ENCODE measurements at places on chromosomes 11 and 22.

GRCh38 chr22:22408731-22409696 lies 99.5 kb downstream of the ZNF280B start:
- no peak for DNase-seq

DNA sequence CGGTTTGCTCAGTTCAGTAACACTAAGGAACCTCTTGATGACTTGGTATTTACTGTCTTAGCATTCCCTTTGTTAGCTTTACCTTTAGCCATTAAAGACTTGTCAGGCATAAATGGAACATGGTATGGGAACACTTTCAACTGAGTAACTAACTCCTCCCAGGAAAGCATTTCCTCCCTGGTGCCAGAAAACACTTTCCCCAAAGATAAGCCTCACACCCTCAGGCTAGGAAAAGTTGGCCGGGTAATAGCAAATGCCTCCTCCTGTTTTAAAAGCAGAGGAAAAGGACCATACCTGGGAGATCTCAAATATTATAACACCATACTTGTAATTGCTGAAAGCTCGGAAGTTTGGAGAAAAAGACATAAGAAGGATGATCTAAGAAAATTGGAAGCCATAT lies 12.0 kb downstream of the KCNJ11 start:
- no peak for DNase-seq

GRCh38 chr11:18229501-18229900 lies 7.1 kb downstream of the SAA4 start:
- DNase-seq = no peak

DNA sequence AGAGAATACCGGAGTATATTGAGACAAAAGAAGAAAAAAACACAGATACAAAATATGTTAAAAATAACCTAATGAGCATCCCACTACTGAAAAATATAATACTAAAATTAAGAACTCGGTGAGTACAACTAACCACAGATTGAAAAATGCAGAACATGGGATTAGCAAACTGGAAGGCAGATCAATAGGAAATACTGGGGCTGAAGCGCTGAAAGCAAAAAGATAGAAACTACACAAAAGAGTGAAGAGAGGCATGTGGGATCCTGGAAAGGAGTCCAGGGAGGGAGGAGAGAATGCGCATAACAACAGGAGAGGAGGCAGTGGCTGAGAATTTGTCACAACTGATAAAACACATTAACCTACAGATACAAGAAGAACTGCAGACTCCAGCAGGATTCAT lies 159.3 kb downstream of the EFCAB6 start:
- no peak for DNase-seq

DNA sequence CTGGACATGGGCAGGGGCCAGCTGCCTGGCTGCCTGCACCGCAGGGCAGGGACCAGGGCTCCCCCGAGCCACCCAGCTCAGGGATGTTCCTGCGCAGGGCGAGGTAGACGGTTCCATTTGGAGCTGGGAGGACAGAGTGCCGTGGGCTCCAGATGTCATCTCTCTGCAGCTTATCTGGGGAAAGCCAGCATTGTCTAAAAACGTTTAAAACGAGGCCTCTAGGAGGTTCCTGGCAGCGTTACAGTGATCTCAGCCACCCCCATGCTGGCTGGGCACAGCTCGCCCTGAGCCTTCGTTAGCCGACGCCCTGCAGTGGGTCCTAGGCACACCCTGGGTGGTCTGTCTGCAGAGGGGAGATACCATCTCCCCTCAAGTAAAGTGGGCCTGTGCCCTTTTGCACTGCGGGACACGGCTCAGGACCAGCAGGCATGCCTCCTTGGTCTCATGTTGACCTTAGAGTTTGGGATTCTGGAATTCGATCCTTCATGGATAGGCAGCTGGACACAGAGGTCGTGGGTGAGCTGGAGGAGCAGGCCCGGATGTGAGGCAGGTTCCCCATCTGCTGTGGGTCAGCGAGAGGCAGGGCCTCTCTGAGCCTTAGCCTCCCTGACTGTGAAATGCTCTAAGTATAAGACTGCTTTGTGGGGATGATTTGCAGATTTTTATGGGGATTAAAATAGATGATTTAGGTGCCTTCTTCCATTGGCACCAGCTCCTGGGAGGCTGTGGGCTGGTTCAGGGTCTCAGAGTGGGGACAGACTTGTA lies 14.1 kb downstream of the SYNGR1 start:
- DNase-seq = no peak

GRCh38 chr22:46561435-46561905 lies 24.1 kb upstream of the CELSR1 start:
- no peak for DNase-seq
